ENCODE measurements at places on chromosomes 1 and 21. TPM values are rescaled to one million over a fixed set of nuclear protein-coding genes. Genes with fewer than 3 reads are reported as not detected.

The COL24A1 gene
- total RNA-seq: 2.5 TPM

The B3GALT2 gene
- 5.7 TPM for total RNA-seq

DNA sequence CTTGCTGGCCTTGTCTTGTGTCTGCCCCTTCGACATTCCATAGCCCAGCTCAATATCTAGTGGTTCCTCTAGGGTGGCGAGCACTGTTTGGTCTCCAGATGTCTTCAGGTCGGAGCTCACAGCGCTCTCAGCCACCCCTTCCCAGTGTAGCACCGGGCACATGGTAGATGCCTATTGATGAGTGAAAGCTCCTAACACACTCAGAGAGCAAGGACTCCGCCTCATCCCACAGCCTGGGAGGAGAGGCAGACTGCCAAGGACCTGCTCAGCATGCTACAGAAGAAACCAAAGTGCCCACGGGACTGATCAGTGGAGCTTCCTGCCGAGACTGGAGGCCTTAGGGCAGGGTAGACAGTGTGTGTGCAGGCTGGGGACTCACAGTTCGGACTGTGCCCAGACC is 10.9 kb downstream of the PCSK9 start:
- DNase-seq: peak; percentile 70

DNA sequence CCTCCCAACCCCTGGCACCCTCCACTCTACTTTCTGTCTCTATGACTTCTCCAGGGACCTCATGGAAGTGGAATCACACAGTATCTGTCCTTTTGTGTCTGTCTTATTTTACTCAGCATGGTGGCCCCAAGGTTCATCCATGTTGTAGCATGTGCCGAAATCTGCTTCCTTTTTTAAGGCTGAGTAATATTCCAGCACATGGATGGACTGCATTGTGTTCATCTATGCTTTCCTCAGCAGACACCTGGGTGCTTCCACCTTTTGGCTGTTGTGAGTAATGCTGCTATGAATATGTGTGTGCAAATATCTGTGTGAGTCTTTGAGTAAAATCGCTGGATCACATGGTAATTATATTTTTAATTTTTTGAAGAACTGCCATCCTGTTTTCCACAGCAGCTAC is 1.6 kb upstream of the PFKL start:
- no peak for DNase-seq

- DNase-seq: peak; percentile 83
Measured at GRCh38 chr1:155196893-155197638, 10.6 kb downstream of the THBS3 start.

DNA sequence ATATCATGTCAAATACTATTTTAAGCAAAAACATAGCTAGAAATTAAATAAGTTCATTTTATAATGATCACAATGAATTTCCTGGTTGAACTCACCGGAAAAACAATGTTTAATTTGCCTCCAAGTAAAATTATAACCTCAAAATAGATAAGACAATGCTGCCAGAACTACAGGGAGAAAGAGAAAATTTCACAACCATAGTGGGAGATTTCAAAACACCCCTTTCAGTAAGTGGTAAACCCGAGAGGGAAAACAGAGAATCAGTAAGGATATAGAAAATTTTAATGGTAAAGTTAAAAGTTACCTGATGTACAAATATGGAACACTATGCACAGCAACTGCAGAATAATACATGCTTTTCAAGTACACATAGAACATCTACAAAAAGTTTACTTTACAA is 43.2 kb upstream of the PLA2G4A start:
- DNase-seq: no peak
